ENCODE measurements at places on chromosomes 7 and 10.

DNA sequence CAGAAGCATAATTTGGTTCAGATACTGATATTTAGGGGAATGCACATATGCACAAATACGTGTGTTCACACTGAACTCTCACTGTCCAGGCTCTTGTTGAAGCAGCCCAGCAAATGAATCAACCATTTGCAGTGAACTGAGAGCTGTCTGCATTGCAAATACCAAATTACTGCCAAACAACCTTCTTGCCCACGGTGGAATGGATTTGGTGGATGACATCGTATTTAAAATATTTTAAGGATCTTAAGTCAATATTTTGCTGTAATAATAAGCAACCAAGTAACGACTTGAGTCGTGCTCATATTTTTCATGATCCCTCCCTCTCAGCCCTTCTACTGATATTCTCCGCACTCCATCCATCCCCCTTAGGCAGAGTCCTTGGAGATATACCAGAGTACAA lies 107.9 kb upstream of the FEZF1 start:
- no peak for DNase-seq

GRCh38 chr10:31742255-31742654 lies 186.4 kb downstream of the ARHGAP12 start:
- DNase-seq: no peak

DNA sequence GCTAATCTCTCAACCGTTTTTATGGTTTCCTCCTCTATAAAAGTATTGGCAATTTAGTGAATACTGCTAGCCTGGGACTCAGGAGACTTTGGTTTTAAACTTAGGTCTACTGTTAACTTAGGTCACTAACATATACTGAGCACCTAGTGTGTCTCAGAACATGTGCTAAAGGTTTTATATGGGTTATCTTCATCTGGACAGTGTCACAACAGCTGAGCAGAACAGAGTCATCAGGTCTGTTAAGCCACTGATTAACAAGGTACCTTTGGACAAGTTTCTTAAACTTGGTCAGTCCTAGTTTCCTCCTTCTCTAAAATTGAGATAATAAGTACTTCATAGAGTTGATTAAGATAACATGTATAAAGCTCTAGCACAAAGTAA lies 30.6 kb downstream of the NET1 start:
- no peak for DNase-seq

GRCh38 chr10:119299531-119299930 lies 92.2 kb downstream of the GRK5 start:
- DNase-seq: no peak

DNA sequence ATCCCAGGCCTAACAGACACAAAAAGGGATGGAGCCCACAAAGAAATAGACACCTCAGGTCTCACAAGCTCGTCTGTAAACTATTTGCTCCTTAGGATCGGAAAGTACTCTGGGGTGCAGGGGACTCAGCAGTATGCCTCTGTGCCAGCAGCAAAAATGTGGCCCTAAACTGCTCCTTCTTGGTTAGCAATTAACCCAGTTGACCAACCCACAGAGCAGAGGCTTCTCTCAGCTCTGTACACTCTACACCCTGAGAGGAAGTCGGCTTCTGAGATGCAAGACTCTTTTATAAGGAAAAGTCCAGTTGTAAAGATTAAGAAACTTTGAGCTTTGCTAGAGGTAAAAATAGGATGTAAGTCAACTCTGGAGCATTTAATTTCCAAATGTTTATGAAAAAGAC lies 156.3 kb upstream of the PRSS58 start:
- no peak for DNase-seq

DNA sequence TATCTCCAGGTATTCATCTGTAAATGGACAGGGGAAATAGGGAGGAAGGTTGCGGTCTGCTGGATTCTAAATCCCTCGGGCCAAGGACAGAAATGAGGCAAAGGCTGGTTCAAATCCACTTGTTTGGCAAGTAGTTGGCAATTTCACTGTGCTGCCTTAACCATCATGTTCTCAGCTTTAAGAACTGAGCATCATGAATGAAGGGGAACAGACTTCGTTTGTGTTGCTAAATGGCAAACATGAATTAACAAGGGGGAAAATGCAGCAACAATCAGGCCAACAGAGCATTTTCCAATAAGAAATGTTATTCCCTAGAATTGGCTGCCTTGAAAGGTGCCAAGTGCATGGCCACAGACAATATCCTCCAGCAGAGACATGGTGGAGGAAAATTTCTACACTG lies 36.9 kb downstream of the PARD3 start:
- DNase-seq: no peak

DNA sequence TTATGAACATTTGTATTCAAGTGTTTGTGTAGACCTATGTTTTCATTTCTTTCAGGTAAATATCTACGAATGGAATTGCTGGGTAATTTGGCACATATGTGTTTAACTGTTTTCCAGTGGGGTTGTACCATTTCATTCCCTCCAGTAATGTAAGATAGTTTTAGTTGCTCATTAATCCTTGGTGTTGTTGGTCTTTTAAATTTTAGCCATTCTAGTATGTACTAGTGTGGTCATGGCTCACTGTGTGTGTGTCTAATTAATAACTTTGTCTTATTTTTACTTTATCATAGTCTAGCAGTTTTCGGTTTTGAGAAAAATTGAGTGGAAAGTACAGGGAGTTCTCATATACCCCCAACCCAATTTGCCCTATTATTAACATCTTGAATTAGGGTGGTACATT lies 278.8 kb downstream of the CAMK1D start:
- DNase-seq: no peak

GRCh38 chr10:86254526-86255174 lies 111.9 kb downstream of the GRID1 start:
- no peak for DNase-seq

DNA sequence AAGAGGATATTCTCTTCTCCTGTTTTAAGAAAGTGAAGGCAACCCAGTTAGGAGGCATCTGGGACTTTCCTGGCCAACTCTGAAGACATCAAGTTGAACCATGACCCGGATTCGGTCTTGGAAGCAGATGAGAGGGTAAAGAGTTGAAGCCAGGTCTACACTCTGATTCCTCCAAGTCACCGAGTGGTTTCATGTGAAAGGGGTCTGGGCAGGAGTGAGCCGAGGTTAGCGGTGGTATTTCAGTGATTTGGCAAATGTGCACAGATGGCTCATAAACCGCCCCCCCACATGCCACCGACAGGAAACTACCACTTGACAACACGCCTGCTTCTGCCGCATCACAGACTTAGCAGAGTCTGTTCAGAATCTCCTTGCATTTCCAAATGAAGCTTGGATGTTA lies 11.4 kb upstream of the REPIN1 start:
- peak; percentile 61 for DNase-seq

GRCh38 chr10:47020471-47020870 lies 109.2 kb downstream of the PTPN20 start:
- no peak for DNase-seq

DNA sequence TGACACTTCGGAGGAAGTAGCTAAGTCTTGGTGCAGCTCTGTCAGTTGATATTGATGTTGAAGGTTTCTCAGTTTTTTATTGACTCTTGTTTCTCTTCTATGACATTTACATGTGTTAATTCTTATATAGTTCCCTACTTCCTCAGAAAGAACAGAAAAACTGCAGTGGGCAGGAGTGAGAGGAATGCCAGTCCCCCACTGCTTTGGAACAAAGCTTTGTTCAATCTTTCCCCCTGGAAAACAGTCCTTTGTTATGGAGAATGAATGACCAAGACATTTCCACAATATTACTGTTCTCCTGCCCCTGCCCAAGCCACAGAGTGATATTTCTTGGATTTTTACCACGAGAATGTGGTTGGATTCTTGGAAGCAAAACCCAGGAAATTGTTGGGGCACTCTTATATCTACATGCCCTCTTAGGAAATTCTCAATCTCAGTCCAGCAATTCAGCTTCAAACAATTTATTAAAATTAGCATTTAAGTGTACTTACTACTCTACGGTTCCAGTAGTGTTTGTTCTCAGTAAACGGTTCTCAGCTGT lies 258.0 kb upstream of the KCND2 start:
- DNase-seq: no peak

- no peak for DNase-seq
Measured at GRCh38 chr7:28723336-28723735, 234.8 kb downstream of the TRIL start.

DNA sequence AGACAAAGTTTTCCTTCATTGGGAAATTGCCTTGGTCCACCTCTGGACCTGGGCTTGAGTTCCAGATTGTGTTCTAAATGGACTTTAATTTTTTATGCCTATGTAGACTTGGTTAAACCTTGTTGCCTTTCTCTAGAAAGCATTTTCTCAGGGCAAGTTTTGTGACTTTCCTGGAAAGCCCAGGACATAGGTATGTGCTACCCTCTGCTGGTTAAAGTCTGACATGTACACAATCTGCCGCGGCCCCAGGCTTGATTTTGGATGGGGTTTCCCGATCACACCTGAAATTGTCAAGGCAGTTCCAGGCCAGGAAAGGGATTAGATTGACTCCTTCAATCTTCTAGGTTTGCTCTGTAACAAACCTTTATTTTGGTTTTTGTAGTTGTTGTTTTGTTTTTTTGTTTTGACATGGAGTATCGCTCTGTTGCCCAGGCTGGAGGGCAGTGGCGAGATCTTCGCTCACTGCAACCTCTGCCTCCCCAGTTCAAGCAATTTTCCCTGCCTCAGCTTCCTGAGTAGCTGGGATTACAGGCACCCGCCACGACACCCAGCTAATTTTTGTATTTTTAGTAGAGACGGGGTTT lies 14.1 kb upstream of the AKR1B10 start:
- peak; percentile 30 for DNase-seq

- DNase-seq: no peak
Measured at GRCh38 chr10:131824371-131825149, 76.2 kb upstream of the PPP2R2D start.

- DNase-seq: no peak
Measured at GRCh38 chr10:105993609-105994008, 1170.9 kb downstream of the SORCS1 start.

GRCh38 chr10:4224178-4224577 lies 439.2 kb upstream of the KLF6 start:
- no peak for DNase-seq

- no peak for DNase-seq
Measured at GRCh38 chr7:45713669-45714520, 139.7 kb downstream of the ADCY1 start.

GRCh38 chr10:102645741-102646609 lies 1.7 kb downstream of the TRIM8 start:
- DNase-seq: peak; percentile 84

GRCh38 chr7:27149842-27150567 lies 2.4 kb downstream of the HOXA3 start:
- DNase-seq: peak; percentile 46

- DNase-seq: no peak
Measured at GRCh38 chr10:125273023-125273422, 112.7 kb upstream of the CTBP2 start.

- no peak for DNase-seq
Measured at GRCh38 chr7:80401708-80402107, 110.2 kb downstream of the GNAT3 start.

DNA sequence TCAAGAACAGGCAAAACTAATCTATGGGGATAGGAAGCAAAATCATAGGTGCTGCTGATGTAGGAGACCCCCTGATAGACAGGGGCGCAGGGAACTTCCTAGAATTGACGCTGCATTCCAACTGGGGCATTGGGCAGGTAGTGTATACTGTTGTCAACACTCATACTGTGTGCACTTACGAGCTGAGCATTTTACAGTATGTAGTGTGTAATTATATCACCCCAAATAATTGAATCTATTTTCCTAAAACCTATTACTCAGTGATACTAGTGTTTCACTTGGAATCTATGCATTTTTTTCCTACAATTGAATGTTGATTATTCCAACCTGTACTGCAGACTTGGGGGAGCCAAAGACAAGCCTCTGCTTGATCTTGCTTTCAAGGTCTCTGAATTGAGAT lies 207.0 kb upstream of the PRKCQ start:
- DNase-seq: no peak

- no peak for DNase-seq
Measured at GRCh38 chr7:38335128-38335491, 61.7 kb upstream of the TARP start.

GRCh38 chr7:85733169-85733915 lies 546.5 kb upstream of the SEMA3D start:
- no peak for DNase-seq

- DNase-seq: no peak
Measured at GRCh38 chr10:116752563-116752962, 10.2 kb upstream of the HSPA12A start.

DNA sequence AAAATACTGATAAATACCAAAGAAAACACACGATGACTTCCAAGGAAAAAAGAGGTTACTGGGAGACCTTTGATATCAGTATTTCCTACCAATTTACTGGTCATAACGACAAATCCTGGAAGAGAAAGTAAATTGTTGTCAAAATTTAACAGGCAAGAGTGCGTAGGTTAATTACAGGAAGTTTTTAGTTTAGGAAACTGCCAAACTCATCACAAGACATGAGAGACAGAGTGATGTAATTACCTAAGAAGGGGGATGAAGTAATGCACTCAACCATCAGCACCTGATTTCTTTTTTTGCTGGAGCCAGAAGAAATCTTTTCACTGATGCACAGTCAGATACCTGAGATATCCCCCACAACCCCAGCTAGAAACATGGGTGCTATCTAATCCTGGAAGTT lies 16.8 kb downstream of the MACC1 start:
- no peak for DNase-seq

DNA sequence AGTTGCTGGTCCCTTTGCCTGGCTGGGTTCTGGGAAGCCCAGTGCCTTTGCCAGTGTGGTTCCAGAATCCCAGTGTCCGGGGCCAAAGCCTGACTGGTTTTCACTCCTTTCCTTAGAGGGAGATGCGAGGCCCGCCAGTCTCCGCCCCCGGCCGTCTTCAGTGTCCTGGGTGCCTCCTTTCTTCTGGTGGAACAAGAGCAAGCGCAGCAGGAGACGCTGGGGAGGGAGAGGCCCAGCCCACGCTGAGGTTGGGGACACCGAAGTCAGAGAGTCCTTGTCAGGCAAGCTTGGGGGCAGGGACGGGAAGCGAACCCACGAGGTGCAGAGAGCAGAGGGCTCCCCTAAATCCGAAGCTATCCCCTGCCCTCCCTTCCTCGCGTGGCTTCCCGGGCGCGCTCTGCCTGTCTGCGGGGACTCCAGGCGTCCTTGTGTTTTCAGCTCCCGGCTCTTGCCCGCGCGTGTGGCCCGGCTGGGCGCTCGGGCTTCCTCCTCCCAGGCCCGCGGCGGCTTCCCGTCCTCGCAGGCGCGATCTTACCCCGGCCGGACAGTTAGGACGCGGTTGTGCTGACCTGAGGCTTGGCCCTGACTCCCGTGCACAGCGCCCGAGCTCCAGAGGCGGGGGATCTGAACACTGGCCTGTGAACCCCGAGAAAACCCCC lies 60.6 kb upstream of the UBE3C start:
- no peak for DNase-seq

DNA sequence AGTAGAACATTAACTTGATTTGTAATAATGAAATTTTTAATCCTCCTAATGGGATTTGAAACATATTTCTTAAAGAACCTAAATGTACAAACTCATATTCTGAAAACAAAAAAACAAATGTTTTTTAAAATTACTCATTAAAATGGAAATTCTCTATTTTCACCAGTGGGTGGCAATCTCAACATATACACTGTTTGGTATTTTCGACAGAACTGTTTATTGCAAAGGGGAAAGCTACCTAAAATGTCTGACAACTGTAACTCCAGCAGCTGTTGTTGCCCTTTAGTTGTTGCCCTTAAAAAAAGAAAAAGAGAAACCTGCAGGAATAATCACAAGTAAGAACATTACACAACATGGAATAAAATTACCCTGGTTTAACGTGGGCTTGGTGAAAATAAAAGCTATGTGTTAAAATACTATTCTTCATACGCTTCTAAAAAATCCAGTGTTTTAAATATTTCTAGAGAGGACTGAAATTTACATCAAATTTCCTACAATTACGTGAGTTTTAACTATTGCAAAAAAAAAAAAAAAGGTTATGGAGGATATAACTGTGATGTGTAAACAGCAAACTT lies 54.5 kb downstream of the COL1A2 start:
- DNase-seq: no peak

Measured in left colon (tissue), 2 donors.